ENCODE measurements at places on chromosomes 1 and 21.

DNA sequence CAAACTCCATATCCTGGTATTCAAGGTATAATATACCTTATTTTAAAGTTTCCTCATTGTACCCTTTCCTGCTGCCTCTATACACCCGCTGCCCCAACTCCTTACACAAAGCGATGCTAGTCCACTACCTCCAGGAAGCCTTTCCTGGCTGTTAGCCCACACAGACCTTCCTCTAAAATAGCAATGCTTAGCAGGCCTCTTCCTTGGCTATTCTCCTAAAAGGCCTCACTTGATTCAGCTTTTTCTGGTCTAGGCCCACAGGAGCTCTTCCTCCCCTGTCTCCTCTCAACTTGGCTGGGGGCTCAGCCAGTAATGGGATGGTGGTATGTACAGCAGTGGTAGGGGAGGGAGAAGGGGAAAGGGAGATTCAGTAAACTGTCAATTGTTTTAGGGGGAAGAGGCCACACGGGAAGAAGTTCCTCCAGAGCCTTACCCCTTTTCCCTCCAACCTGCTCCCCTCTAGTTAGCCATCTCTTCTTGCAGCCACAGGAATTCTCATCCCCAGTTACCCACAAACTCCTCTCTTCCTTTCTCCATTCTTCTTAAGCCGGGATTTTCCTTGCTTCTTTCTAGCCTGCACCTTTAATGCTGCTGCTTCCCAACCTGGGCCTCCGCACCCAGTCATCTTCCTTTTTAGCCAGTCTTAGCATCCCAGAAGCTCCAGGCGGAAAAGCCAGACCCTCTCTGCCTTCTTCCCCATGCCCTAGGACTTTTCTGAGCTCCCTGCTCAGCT, 2.6 kb downstream of the LRRC41 start:
- DNase-seq, result no peak

GRCh38 chr21:45496968-45497845, 45.0 kb downstream of the SLC19A1 start:
- no peak for DNase-seq

- no peak for DNase-seq
Observed at GRCh38 chr1:226108935-226109828, 46.7 kb downstream of the H3-3A start.

DNA sequence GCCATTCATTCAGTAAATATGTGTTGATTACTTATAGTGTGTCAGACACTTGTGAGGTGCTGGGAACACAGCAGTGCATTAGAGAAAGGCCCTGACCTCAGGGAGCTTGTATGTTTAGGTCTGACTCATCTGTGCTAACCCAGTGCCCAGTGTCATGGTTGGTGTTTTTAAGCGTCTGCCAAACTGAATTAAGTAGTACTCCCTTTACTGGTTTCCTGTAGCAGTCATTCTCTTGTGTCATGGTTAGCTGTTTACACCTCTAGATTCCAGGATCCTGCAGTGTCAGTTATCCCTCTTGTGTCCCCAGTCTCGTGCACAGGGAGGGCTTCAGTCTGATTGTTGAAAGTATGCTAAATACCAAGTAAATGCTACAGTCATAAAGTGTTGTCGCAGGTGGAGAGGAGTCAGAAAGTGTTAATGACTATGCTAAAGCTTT, 14.2 kb downstream of the UCK2 start:
- DNase-seq, result no peak

GRCh38 chr21:22253761-22254160, 1255.6 kb downstream of the NCAM2 start:
- DNase-seq, result no peak

- DNase-seq, result no peak
Observed at GRCh38 chr1:39544327-39544726, 32.3 kb downstream of the PABPC4 start.

Data from esophagus muscularis mucosa (tissue), 4 donors.